Fibroblast of skin of left biceps (primary cell): ENCODE measurements at places on chromosomes 5 and 9.

- DNase-seq: no peak
Observed at GRCh38 chr9:14192556-14192955, 121.4 kb downstream of the NFIB start.

DNA sequence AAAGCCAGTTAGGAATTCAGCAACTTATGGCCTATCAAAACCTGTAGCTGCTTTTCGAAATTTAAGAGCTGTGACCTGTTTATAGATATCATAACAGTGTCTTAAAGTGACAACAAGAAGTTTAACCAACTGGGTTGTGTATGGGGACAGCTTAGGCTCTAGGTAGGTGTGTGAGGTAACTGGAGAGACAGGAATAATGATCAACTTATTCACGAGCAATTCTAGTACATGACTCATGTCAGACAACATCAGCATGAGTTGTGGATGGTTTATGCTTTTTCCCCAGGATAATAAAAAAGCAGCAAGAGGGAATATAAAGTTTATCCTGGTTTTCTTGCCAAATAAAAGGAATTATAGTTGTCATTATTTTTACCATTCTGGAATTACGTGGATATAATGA is 88.6 kb downstream of the GDNF start:
- DNase-seq: no peak

GRCh38 chr9:92444841-92445240 is 20.6 kb upstream of the OMD start:
- DNase-seq: no peak

- DNase-seq: no peak
Observed at GRCh38 chr9:93677048-93677571, 100.7 kb downstream of the PHF2 start.

GRCh38 chr5:14644623-14645237 is 19.8 kb upstream of the OTULIN start:
- DNase-seq: no peak

- DNase-seq: no peak
Observed at GRCh38 chr5:134142052-134142451, 27.6 kb downstream of the TCF7 start.

GRCh38 chr5:177472460-177473442 is 683 bp downstream of the DBN1 start:
- DNase-seq: no peak

GRCh38 chr9:108178318-108178717 is 677.5 kb downstream of the ACTL7B start:
- no peak for DNase-seq

- DNase-seq: no peak
Observed at GRCh38 chr5:180589771-180590542, 1.3 kb downstream of the SCGB3A1 start.

DNA sequence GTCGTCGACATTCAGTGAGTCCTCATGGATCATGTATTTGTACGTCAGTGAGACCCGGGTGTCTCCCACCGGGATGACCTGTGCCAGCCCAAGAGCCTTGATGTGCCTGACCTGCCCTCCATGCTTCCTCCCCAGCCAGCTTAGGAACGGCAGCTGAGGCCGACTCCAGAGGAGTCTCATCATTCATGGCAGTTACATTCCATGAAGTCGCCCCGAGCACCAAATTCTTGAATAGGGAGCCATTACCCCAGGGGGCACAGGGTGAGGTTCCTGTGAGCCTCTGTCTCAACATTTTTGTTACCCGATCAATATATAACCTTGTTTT is 67.8 kb downstream of the ZNF354C start:
- no peak for DNase-seq

DNA sequence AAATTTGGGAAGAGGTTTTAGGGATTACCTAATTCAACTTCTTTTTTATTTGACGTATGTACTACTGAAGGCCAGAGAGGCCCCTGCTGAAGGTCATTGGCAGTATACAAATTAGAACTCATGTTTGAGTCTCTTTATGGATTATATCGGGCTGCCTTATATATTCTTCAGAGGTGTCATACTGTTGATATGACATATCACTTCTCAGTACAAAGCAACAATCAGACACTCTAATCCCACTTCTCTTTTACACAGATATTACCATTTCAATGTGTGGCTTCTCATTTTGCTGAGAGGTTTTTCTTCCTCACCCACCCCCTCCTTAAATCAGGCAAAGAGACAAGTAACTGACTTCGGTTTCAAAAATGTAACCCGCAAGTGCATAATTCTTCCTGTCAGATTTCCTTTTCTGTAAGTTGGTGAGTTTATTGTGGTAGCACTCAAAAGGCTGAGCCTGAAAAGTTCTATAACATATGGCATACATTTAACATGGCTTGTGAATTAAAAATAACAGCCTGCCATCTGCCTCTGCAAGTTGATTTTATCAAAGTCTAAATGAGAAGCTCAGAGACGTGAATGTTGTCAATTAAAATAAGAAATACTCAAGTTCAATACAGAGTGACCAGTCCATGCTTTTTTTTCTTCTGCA is 163.6 kb upstream of the RORB start:
- DNase-seq: no peak

- DNase-seq: no peak
Observed at GRCh38 chr9:137959641-137960411, 82.2 kb downstream of the CACNA1B start.

- no peak for DNase-seq
Observed at GRCh38 chr5:1175015-1175414, 26.4 kb upstream of the SLC6A19 start.

GRCh38 chr9:20479419-20480155 is 142.7 kb downstream of the MLLT3 start:
- no peak for DNase-seq

DNA sequence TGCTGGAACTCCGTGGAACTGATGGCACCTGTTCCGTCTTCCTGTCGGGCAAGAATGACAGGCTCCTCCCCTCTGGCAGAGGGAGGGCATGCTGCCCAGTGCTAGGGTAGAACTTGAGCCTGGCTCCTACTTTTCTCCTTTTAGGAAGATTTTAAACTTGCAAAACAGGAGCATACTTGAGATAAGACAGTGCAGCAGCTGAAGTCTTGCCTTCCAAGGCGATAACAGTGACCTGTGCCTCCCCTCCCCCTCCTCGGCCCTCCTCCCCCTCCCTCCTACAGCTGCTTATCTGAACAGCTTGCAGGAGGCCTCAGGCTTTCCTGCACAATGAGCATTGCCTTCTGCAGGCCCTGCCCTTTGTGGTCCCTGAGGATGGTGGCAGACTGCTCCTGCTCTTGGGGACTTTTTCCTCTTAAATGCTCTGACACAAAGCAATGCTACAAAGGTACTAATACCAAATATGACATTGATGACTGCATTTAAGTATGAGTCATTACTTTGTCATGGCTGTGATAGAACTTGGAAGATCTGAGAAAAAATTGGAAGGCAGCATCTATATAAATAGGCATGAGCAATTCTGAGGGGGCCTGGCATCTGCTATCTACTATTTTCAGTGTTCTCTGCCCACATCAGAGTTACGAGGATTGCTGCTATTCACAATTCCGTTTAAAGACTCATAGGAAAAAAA is 2.0 kb downstream of the GADD45G start:
- no peak for DNase-seq

DNA sequence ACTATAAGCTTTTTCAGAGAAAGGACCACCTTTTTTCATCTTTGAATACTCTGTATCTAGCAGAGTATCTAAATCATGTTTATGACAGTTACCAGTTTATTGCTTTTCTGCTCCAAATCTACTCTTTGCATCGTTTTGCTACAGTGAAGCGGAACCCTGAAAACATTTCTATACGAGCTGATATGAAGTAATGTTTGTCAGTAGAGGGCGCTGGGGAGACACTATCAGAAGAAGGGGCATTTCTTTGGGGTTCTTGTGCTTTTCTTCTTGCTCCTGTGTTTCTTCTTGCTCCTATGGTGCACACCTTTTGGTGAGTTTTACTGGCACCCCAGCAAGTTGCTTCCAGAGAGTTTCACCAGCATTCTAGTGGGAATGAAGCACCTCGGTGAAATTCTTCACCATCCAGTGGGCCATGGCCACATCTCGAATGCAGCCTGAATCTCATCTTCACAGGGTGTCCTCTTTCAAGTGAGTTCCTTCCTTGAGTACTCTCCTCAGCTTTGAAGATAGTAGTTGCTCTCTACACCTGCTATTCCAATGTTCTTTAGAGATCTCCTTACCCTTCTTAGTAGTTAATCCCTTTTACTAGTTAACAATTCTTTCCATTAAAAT is 98.4 kb downstream of the FGF1 start:
- DNase-seq: no peak

DNA sequence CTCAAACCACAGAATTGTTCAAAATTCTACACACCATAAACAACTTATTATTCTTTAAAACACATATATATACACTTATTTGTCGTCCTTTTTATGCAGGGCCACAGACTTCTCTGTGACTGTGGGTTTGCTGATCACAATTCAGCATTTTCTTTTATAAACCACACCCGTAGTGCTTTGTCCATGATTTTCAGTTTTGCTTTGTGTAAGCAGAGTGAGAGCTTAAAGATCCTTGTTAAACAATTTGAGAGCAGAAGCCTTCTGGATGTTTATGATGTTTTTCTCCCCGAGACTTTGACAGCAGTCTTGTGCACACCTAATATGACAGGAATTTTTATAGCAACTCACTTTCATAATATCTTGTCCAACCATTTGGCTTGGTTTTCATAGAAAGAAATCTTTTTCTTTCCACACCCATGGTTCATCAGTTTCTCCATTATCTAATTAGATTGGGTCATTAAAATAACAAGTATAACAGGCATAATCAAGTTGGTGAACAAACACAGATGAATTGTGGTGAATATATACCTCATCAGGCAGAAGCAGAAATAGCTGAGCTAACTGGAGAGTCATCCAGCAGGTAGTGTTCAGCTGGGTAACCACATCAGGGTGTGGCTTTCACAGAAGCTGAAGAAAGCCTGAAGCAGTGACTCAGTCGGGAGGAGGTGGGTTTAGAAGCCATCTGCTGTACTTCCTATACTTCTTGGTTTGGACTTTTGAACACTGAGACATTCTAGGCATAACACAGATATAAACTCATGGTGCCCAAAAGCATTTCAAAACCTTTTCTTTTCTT is 232.8 kb downstream of the DOCK8 start:
- no peak for DNase-seq

DNA sequence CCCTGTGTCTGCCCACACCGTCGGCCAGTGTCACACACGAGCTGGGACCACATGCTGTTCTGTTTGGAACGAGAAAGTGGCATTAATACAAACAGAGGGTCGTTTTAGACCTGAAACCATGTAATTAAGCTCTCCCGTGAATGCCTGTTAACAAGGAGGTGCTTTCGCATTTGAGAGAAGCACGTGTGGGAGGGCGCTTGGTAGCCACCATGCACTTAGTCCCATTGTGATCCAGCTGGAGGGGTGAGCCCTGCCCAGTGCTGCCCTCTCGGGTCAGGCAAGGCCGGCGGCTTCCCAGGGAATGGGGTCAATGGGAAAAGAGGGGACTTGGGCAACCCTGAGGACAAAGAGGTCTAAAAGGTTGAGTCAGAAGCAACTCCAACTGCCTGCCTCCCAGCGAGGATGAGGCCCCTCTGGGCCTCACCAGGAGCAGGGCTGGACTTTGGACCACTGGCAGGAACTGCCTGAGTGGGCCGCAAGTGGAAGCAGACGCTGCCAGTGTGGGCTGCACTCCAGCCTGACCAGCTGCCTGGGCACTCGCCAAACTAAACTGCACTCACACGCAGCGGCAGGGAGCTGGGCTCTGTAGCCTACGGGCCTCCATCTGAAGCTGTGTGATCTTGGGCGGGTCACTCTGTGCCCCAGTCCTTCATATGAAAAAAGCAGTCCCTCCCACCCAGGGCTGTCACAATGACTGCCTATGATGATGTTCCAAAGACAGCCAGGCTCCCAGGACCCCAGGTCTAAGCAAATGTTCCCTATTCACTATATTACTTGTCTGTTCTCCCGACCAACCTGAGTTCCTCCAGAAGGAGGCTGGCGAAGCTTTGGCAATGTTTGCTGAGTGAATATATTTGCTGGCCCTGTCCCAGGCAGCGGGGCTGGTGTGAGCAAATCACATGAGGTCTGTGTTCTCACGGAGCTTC is 195.7 kb downstream of the CDK5RAP2 start:
- DNase-seq: no peak

- no peak for DNase-seq
Observed at GRCh38 chr5:133818031-133818431, 150.4 kb downstream of the C5orf15 start.

DNA sequence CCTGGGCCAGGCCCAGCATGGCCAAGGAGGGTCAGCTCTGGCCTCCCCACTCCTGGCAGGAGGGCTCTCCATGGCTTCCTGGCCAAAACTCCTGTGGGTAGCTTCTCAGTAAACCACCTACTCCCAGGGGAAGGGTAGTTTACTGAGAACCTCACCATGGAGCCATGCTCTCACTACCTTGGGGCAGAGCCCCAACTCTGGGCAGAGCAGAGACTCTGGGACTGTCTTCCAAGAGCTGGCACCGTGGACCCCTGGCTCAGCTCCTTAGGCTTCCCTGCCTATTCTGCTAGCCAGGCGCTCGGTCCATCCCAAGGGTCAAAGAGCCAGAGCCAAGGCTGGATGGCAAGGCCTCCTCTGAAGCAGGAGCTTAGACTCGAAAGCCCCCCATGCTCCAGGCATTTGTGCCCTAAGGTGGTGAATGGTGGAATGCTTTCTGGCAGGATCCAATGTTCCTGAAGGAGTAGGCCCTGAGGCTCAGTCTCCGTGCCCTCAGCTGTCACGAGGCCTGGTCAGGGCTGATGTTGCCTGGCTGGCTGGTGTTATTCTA is 19.6 kb downstream of the TCF7 start:
- no peak for DNase-seq

GRCh38 chr5:9313751-9314150 is 232.1 kb downstream of the SEMA5A start:
- no peak for DNase-seq

- DNase-seq: no peak
Observed at GRCh38 chr5:172149073-172149472, 39.0 kb downstream of the STK10 start.

DNA sequence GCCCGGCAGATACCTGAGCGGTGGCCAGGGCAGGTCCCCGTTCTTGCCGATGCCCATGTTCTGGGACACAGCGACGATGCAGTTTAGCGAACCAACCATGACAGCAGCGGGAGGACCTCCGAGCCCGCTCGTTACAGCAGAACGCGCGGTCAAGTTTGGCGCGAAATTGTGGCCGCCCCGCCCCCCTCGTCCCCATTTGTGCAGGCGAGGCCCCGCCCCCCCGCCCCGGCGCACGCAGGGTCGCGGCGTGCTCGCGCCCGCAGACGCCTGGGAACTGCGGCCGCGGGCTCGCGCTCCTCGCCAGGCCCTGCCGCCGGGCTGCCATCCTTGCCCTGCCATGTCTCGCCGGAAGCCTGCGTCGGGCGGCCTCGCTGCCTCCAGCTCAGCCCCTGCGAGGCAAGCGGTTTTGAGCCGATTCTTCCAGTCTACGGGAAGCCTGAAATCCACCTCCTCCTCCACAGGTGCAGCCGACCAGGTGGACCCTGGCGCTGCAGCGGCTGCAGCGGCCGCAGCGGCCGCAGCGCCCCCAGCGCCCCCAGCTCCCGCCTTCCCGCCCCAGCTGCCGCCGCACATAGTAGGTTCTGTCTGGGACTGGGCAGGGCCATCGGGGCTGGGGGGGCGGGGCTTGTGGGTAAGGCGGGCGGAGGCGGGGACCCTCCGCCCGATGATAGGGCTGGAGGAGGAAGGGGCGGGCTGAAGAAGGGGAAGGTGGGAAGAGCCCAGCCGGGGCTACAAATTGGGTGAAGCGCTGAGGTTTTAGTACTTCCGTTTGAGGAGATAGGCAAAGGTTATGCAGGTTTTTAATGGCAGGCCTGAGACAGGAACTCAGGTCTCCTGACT is at the start of the genes DHFR and MSH3:
Gene DHFR (minus strand): TSS at position 593 of the 840 bp plus-strand sequence. CDS start 494 bp downstream, at position 99.
Gene MSH3 (plus strand): TSS at position 262 of the 840 bp plus-strand sequence. CDS start 76 bp downstream, at position 338.
- DNase-seq: peak; percentile 68

- DNase-seq: no peak
Observed at GRCh38 chr9:95874989-95875304, 544 bp upstream of the ERCC6L2 start.
